ENCODE measurements at places on chromosomes 12 and 14.

GRCh38 chr12:108090107-108090899 is 38.8 kb upstream of the WSCD2 start:
- DNase-seq, result no peak

DNA sequence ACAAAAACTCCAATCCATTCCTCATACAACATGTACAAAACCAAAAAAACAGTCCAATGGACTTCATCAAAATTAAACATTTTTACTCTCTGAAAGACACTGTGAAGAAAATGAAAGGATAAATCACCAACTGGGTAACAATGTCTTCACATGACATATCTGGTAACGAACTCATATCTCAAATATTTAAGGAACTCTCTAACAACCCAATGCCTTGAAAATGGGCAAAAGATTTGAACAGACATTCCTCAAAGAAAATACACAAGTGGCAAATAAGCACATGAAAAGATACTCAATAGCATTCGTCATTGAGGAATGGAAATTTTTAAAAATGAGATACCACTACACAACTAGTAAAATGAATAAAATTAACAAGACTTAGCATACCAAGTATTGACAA is 198.7 kb upstream of the RASSF8 start:
- no peak for DNase-seq

- no peak for DNase-seq
Measured at GRCh38 chr14:43449291-43449690, 1057.8 kb downstream of the FSCB start.

DNA sequence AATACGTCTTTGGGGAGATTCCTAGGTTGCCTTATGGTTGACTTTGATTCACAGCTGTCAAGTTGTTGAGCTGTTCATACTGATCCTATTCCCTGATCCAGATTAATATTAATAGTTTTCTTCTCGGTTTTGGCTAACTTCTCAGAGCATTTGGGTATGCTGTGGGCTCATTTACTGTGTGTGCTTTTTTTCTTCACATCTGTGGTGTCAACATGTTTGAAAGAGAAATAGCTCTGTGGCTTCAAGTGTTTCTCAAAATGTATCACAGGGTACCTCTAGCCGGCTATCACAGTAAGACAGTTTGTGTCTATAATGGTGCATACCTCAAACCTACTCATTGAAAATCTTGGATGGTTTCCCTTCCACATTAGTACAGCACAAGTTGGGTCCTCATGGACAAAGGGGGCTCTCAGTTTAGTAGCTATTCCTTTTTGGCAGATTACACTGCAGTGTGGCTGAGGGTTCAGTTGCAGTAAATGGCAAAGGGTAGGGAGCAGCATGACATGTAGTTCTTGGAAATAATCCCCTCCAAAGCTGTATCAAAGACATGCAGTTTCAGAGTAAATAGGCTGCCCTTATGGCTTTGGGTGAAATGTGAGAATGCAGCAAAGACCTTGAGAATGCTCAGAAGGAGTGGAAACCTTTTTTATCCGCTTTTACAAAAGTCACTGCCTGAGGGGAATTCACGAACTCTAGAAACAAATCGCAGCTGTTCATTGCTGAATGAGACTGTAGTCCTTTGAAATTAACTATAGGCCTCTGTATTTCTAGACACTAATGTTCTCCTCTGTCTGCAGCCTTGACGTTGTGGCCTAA is 102.4 kb upstream of the ATF1 start:
- no peak for DNase-seq

- DNase-seq, result no peak
Measured at GRCh38 chr14:23550131-23550811, 1.3 kb downstream of the ZFHX2 start.

DNA sequence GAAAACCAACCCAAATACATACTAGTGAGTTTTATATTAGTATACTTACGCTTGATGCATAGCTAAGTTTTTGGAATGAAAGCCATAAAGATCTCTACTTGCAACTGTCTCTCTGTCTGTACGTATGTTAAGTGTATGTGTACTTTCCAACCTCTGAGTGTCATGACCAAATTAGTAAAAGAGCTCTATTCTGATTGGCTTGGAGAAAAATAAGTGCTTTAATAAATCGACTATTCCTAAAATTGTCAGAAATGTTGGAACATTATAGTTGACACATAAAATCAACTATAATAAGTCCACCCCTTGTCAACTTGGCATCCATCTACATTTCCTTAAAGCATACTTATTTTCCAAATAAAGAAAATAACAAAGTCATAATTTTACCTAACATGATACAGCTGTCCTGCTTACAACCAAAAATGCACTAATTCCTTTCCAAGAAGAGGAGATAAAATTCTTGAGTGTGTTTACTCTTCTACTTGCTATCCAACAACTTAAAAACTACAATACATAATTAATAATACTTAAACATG is 507.4 kb upstream of the ATP2B1 start:
- DNase-seq, result no peak
